ENCODE measurements at places on chromosomes 3 and 15. TPM values are rescaled to one million over a fixed set of nuclear protein-coding genes. Genes with fewer than 3 reads are reported as not detected.
A peak's percentile ranks its signal among the peaks of the same experiment; 100 is the strongest.

DNA sequence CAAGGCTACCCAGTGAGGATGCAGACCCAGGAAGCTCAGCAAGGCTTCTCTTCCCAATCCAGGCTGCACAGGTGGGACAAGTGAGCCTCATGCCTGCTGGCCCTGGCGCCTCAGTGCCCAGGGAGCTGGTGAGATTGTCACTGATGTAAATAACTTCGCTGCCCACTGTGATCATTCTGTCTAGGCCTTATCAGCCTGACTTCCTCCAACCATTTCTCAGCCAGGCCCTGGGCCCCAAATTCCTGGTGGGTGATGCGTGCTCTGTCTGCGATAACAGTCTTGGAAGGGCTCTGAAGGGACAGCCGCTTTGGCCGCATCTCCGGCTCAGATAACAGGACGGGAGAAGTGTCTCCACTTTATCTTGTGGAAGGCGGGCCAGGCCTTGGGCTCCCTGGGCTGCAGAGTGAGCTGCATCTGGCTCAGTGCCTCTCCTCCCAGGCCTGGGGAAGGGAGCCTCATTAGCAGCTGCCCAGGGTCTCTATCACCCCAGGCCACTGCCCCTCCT lies 2.2 kb upstream of the FBLN2 start:
- no peak for DNase-seq

DNA sequence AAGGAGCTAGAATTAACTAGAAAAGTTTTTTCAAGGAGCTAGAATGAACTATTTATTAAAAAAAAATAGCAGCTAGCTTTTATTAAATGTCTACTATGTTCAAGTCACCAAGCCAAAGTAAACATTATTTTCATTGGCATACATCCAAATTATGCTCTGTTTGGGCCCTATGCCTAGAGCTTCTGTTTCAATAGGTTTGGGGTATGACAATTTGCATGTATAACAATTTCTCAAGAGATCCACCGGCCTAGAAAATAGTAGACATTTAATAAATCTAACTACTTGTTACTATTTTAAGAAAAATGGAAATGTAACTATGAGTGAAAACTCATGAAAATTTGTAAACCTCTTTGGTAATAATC lies 8.0 kb downstream of the GABRR3 start:
- DNase-seq: peak; percentile 3

The BNC1 gene
- total RNA-seq: 14.2 TPM

The MOBP gene
- total RNA-seq: 0.95 TPM

The NMNAT3 gene
- total RNA-seq: 0.86 TPM

DNA sequence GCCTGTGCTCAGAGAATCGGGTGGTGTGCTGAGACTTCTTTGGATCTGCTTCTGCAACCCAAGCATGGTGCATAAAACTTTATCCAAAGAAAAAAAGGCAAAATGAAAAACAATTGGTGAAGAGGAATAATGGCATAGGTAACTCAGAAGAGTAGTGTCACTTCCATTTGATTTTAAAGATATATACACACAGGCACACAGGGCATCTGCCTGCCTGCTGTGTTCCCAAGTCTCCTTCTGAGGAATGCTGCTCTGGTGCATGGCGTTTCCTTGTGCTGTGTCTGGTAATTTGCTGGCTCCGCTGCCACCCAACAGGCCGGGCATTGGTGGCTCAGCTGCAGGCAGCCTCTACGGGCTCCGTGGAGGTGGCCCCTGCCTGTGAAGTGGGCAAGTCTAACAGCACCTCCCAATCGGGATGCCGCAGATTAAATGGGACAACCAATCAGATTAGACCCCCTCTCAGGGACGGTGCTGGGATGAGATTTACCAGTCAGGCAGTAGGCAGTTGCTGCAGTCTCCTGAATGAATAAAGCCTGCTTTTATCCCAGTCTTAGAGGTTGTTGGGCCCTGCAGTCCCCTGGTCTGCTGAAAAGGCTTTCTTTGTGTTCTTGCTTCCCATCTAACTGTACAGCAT lies 253.7 kb upstream of the RASGRP1 start:
- DNase-seq: no peak

The TMEM45A gene
- 4.0 TPM for total RNA-seq

The ASB14 gene
- total RNA-seq: not detected

- DNase-seq: no peak
These were observed 11.3 kb downstream of the STAB1 start for GRCh38 chr3:52506266-52506966.

DNA sequence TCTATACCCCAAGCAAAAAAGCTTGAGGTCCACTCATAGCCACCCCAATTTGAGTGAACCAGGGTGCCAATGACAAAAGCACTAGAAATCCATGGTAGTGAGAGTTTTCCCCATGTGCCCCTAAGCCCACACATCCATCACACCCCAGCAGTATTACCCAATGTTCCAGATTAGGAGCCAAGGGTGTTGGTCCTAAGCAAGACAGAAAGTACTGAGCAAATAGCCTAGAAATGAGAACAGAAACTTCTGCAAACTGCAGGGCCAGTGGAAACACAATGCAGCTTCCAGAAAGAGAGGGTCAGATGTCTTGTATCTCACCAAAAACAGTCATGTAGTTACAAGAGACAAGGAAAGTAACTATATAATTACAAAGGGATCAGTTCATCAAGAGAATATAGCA lies 10.9 kb upstream of the OXTR start:
- DNase-seq: no peak

GRCh38 chr3:119672776-119673175 lies 4.4 kb downstream of the COX17 start:
- no peak for DNase-seq

The GMPS gene
- 41.3 TPM for total RNA-seq

DNA sequence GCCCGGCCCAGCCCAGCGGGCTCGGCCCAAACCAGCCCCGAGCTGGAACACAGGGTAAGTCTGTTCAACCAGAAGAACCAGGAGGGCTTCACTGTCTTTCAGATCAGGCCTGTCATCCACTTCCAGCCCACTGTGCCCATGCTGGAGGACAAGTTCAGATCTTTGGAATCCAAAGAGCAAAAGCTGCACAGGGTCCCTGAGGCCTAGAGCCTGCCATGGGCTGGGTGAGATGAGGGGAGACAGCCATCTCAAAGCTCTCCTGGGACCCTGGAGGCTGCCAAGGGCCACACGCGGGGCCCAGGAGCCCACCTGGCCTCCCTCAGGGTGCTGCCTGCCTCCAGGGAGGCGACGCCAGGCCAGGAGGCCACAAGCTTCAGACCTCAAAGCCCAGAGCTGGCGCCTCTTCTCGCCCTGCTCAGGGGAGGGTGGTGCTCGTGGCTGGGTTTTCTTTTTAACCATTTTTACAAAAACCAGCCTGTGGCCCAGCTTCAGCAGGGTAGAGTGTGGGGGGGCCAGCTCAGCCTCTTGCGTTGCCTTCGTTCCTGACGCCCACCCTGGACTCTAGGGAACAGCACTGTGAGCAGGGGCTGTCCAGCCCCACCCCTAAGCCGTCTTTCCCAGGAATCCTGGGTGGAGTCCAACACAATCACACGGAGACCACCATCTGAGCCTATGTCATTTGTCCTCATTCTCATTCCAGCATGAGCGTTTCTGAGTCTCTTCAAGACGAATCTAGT lies 107.0 kb downstream of the ETFA start:
- no peak for DNase-seq

DNA sequence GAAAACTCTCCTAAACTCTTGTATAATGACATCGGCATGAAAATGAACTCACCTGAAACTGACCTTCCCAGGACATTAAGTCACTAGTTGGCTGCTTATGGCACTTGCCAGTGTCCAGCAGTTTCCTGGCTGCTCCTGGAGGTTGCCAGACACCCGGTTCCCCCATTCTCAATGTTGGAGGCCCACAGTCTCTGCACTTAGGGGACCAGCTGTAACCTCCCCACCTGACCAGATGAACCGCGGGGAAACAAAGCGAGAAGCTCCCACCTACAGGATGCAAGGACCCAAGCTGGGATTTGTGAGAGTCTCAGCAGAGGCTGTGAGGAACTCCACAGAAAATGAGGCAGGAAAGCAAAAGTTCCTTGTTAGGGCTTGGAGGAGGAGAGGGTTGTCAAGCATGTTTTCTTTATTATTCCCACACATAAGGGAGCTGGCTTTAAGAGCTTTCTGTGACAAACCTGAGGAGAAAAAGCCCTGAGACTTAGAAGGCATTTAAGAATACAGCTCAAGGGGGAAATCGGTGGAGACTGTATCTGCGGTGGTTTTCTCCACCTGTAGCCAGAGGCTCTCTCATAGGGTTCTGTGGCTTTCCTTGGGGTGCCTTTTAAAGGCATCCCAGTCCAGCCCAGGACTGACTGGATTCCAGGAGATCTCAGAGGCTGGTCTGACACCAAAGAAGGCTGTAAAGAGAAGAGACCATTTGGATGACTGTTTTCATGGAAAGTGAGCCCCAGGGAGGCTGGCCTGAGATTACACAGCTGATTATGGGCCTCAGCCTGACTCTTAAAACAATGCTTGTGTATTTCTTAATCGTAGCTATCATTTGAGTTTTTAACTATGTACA lies 4.6 kb downstream of the TPM1 start:
- no peak for DNase-seq

The HIGD2B gene
- total RNA-seq: 0.07 TPM

The GOLGA6A gene
- not detected for total RNA-seq

DNA sequence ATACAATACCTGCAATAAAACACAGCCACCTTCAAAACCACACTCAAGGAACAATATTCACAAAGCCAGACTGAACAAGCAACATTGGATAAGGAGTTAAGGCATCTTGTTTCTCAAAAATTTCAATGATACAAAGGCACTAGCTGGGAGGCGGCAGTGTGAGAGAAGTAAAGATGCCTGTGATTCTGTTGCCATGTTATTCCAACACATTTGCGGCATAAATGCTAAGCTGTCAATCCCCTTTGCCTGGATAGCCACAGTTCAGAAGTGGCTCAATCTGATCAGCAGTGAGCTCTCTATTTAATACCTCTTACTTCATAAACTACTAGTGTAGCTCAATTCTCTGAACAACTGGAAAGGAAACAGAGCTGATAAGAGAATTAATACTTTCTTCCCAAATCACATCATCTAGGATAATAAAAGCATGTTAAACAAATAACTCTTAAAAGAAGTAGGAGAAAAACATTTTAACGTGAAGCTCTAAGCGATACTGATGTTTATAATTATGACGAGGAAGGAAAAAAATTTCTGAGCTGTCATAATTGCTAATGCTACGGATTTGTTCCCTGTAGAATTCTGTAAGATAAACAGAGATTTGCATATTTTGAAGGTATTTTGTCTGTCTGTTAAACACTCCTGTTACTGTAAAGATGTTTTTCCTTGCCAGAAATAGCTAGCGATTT lies 358.4 kb downstream of the FOXP1 start:
- no peak for DNase-seq

The RAD18 gene
- total RNA-seq: 14.3 TPM

GRCh38 chr3:118412503-118412902 lies 622.1 kb downstream of the IGSF11 start:
- no peak for DNase-seq

GRCh38 chr15:77392762-77393470 lies 27.0 kb downstream of the PEAK1 start:
- DNase-seq: no peak

- DNase-seq: no peak
These were observed 2.5 kb upstream of the GRIP2 start for GRCh38 chr3:14542656-14543055.

The SCAANT1 gene
- not detected for total RNA-seq

The VIPR1 gene
- 4.5 TPM for total RNA-seq

The GHSR gene
- not detected for total RNA-seq

GRCh38 chr15:30046430-30046829 lies 36.3 kb upstream of the GOLGA8J start:
- no peak for DNase-seq

GRCh38 chr3:38493031-38493430 lies 3.1 kb upstream of the EXOG start:
- DNase-seq: peak; percentile 7

The ERICH6 gene
- not detected for total RNA-seq

DNA sequence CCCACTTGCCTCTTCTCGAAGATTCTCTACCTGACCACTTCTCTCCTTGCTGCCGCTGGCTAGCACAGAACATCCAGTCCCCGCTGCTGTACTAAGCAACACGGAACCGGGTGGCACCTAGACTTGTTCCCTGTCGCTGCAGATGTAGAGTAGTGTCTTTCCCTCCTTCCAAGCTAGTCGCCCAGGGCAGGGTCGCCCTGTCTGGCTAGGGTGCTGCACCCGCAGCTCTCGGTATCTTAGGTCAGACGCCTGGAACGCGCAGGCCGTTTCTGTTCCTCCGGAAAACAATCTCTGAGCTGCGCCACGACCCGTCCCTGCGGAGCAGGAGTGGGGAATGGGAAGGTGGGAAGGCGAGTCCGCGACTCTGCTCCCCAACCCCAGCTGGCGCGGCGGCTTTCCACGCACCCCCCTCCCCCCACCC lies 758 bp upstream of the SNX33 start:
- DNase-seq: no peak

GRCh38 chr15:31598620-31599019 lies 272.0 kb downstream of the KLF13 start:
- DNase-seq: no peak

The GALNT15 gene
- total RNA-seq: 18.8 TPM

DNA sequence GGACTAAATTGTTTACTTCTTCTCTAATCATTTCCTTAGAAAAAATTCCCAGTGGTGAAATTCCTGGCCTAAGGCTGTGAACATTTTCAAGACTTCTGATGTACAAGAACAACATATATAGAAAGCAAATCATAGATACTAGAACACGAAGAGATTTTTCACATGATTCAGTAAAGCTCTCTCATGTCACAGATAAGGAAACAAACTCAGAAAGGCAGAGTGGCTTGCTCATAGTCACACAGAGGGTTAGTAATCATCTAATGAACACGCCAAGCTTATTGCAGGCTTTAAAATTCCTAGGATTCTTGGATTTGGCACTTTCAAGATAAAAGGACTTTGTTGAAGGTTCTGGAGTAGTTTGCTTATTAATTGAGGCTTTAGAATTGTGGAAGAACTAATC lies 26.2 kb downstream of the CRTAP start:
- no peak for DNase-seq

GRCh38 chr3:63966871-63967270 lies 54.7 kb upstream of the SCAANT1 start:
- DNase-seq: no peak

DNA sequence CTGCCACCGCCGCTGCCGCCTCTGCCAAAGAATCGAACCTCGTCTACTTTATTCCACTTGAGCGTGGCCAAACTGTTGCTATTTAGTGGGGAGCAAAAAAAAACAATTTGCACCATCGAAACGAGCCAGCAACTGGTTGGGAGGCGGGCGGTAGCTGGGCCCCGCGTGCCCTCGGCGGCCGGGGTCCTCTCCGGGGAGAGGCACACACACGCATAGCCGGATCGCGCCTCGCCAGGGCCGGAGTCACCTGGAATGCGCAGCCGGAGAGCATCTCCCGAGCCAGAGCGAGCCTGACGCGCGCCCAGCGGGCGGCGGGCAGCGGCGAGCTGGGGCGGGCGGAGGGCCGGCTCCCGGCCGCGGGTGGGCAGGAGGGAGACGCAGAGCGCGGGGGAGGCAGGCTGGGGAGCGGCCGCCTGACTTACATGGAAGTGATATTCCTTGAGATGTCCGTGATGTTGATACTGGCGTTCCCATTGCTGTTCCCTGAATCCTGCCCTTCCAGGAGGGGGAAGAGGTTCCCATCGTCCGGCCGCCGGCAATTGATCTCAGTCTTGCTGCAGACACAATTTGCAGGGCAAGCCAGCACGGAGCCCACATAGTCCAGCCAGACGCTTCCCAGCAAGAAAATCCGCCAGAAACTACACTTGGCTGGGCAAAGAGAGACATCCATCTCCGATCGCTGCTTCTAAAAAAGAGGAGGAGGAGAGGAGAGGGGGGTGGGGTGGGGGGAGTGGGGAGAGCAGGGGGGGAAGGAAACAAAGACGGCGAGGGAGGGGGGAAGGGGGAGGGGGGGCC lies 858 bp downstream of the NTRK3 start:
- DNase-seq: no peak

Measured in pulmonary artery endothelial cell (primary cell).